NCI-H2029 (cell line): ENCODE measurements at places on chromosomes 4 and X.

GRCh38 chr4:137749466-137749865, 217.2 kb upstream of the PCDH18 start:
- DNase-seq = no peak

- DNase-seq = no peak
Measured at GRCh38 chr4:10048941-10049697, 27.8 kb upstream of the SLC2A9 start.

GRCh38 chrX:115665122-115665521, 104.1 kb downstream of the PLS3 start:
- DNase-seq = no peak

DNA sequence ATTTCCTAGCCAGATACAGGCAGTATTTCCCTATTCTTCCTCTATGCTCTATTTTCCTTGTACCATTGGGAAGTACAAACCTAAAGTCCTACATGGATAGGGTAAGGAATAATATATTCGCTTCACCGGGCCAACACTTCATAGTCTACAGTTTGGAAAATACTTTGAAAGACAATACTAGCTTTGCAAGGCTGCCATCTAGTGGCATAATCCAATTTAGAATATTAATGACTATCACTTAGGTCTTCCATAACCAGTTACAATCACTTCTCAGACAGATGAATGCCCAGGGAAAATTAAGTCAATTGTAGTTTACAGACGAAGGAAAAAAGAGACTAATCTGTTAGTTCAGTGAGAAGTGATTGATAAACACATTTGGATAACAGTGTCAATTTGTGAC, 141.0 kb upstream of the FAM47C start:
- DNase-seq = peak; percentile 2

DNA sequence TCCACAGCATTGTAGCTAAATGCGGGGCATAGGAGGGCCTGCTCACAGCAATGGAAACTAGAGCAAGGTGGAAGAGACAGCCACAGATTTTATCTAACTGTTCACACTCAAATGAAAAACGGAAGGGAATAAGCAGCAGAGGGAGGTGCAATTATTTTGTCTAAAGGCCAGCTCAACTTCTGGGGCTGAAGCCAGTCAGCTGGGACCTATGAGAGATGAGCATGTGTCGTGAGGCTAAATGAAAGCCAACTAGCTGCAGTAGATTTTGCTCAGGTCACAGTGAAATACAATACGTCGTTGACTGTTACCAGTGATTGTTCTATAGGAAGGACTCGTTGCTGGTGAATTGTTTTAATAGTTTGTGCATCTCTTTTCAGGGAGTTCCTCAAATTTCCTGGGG, 26.4 kb upstream of the FGFBP2 start:
- DNase-seq = no peak

- peak; percentile 0 for DNase-seq
Measured at GRCh38 chrX:101415180-101416145, 7.4 kb downstream of the HNRNPH2 start.

GRCh38 chrX:150697641-150698040, 4.4 kb downstream of the MTMR1 start:
- DNase-seq = no peak

DNA sequence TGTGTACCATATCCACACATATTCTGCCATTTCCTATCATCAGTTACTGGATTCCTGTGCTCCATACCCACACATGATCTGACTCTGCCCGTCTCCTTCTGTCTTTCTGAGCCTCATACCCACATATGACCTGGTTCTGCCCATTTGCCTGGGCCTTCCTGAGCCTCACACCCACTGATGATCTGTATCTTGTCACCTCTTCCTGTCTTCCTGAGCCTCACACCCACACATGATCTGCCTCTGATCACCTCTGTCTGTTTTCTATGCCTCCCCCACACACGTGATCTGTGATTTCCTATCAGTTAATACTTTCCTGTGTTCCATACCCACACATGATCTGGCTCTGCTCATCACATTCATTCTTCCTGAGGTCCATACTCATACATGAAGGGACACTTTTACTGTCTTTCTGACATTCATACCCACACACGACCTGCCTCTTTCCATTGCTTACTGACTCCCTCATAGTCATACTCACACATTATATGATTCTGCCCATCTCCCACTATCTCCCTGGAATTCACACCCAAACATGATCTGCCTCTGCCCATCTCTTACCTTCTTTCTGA, 32.5 kb downstream of the SCML1 start:
- no peak for DNase-seq

DNA sequence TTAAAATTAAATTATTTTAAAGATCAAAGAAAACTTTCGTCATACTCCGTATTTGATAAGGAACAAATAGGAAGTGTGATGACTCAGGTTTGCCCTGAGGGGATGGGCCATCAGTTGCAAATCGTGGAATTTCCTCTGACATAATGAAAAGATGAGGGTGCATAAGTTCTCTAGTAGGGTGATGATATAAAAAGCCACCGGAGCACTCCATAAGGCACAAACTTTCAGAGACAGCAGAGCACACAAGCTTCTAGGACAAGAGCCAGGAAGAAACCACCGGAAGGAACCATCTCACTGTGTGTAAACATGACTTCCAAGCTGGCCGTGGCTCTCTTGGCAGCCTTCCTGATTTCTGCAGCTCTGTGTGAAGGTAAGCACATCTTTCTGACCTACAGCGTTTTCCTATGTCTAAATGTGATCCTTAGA, at the start of gene CXCL8:
CXCL8 (plus strand) TSS at position 217 of the 426 bp plus-strand sequence; CDS start at position 307, 90 bp downstream.
- peak; percentile 76 for DNase-seq

- peak; percentile 64 for DNase-seq
Measured at GRCh38 chr4:77072195-77072753, 3.5 kb downstream of the CCNI start.

- DNase-seq = no peak
Measured at GRCh38 chr4:10135260-10135659, 18.7 kb upstream of the WDR1 start.

DNA sequence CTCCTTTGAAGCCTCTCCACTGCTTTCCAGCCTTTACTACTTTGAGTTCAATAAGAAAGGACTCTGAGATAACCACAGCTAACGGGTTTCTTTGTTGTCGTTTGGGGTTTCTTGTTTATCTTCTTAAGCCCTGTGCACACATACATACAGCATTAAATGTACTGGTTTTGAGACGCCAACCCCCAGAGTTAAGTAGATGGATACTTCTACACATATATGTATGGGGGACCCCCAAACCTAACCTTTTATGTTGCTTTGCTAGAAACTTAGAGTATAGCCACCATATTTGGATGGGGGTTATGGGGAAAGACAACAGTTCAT, 697 bp downstream of the CEP135 start:
- no peak for DNase-seq

DNA sequence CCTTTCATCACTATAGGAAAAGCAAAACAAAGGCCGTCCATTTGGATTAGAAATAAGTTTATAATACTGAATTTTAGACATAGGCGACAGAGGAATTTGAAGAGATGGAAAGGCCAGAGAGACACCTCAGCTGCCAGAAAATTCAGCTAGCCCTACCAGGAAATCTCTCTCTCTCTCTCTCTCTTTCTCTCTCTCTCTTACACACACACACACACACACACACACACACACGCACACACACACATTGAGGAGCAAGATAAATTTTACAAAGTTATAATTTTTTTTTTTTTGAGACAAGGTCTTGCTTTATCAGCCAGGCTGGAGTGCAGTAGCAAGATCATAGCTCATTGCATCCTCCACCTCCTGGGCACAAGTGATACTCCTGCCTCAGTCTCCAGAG, 1.4 kb downstream of the XK start:
- DNase-seq = no peak

GRCh38 chr4:174259580-174259979, 23.9 kb downstream of the FBXO8 start:
- DNase-seq = no peak

- DNase-seq = no peak
Measured at GRCh38 chr4:11402192-11402591, 26.5 kb downstream of the HS3ST1 start.

GRCh38 chr4:2861631-2862436, 18.2 kb downstream of the ADD1 start:
- DNase-seq = no peak

GRCh38 chr4:130233377-130234047, 1137.6 kb downstream of the C4orf33 start:
- no peak for DNase-seq

DNA sequence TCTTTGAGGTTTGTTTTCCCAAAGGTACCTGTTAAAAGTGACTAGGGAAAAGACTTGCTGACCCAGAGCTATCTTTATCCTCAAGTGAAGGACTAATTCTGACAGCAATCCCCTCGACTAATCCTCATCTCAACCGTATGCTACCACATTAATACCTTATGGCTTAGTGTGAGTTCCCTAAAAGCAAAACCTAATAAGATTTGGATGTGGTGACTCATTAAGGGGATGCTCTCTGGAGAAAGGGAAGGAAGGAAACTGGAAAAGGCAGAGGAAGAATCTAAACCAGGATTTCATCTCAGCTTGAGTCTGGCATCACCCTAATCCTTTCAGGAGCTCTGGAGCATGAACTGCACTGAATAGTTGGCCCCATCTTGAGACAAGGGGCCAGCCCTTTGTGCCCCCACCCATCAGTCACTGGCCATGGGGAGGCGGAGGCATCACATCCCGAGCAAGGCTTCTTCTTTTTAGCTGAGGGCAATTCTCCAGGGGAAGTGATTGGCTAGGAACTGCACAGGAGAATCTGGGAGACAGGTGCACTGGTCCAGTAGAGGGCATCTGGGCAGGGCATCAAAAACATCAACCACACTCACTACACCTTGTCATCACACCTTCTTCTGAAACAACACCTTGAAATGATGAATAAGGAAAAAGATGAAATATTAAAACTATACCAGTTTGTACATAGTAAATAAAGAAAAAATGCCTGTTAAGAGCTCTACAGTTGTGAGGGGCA, 6.9 kb upstream of the BBS7 start:
- no peak for DNase-seq

DNA sequence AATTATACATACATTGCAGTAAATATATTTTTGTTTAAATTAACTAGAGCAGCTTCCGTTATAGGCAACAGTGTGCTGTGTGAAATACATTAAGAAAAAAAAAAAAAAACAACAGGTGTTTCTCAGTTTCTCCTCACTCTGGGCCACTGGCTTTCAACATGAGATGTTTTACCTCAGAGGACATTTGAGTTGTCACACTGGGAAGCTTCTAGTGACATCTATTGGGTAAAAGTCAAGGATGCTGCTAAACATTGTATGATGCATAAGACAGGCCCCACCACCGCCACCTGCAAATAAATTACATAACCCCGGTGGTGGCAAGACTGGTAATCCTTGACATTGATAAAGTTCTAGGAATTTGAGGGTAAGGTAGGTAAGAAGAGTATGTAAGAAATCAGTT, 1512.2 kb downstream of the C4orf33 start:
- DNase-seq = no peak

DNA sequence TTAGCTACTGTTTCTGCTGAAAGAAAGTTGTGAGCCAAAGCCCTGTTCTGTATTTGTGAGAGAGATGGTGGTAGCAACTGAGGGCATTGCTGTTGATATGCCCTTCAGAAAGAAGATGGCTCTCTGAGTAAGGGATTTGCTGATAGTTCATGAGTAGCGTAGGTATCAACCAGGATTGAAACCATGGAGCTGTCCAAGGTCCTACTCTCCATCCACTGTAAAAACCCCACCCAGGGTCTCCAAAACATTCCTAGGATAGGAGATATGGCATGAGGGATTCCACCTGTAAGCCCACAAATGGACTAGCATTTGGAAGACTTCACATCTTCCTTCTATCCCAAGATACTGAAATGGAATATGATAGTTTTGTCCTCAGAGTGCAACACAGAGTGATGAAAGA, 277.1 kb upstream of the PRKX start:
- no peak for DNase-seq

DNA sequence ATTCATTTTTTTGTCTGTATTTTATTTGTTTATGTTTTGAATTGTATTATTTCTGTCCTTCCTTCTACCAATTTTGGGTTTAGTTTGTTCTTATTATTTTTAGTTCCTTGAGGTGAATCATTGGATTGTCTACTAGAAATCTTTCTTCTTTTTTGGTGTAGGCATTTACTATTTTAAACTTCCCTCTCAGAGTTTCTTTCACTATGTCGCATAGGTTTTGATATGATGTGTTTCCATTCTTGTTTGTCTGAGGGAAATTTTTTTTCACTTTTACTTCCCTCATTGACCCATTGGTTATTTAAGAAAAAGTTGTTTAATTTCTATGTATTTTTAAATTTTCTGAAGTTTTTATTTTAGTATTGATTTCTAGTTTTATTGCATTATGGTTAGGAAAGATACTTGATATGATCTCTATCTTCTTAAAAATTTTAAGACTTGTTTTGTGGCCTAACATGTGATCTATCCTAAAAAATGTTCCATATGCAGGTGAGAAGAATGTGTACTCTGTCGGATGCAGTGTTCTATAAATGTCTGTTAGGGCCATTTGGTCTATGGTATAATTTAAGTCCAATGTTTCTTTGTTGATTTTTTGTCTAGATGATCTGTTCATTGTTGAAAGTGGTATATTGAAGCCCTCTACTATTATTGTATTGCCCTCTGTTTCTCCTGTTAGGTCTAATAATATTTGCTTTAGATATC, 68.8 kb downstream of the IL15 start:
- DNase-seq = no peak

GRCh38 chr4:95546221-95546620, 2.6 kb downstream of the UNC5C start:
- DNase-seq = no peak

DNA sequence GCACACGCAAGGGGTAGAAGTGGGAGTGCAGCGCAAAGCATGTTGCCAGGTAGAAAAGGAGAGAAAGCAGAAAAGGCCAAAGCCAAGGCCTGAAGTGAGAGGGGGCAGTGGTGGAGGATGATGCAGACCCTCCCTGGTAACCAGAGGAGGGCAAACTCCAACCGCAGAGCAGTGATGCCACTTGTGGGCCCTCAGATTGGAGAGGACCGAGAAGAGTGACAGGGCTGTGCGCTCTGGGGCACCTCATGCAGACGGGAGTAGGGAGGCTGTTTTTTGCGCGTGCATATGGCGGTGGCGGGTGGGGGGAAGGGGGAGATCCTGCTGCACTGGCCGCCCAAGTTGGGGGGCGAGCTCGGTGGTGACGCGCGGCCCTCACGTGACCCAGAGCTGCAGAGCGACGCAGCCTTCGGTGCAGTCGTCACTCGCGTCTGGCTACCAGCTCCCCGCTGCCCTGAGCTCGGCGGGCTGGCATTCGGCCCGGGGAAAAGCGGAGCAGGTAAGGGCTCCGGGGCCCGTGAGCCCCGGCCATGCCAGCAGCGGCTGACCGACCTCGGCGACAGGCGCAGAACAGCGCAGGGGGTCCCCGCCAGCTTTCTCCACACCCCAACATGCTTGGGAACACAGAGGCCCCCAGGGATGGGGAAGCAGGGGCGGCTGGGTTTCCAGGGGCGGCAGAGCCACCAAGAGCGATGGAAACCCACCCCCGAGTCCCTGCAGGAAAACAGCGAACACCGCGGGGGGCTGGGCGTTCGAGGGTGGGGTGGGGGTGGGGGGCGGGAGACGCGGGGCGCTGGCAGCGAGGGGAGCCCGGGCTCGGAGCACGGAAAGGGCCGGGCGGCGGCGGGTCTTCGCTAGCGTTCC, at the start of gene BEX3:
BEX3 (plus strand) TSS at position 421 of the 861 bp plus-strand sequence. CDS start 984 bp downstream, outside the sequence.
- DNase-seq = peak; percentile 32

DNA sequence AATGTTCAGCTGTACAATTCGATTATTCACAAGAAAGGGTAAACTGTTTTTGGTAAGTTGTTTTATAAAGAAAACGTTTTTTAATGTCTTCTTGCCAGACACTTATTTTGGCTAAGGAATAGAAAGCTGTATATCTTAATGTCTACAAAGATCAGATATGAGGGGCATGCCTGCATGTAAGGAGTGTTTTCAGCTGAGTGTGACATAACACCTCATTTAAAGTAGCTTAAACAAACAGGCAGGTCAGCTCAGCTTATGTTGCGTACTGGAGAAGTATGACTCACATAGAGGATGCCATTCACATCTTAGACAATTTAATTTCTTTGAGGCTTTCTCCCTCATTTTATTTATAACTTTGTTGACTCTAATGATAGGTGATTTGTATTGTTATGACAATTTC, 30.4 kb downstream of the LAMTOR3 start:
- no peak for DNase-seq
